ENCODE measurements at places on chromosomes 13 and 19.

GRCh38 chr13:79401259-79402070 lies 4.6 kb downstream of the RBM26 start:
- DNase-seq: no peak

GRCh38 chr13:33937373-33938098 lies 119.6 kb downstream of the RFC3 start:
- no peak for DNase-seq

- DNase-seq: no peak
Measured at GRCh38 chr19:49875857-49876421, 1.2 kb downstream of the AKT1S1 start.

DNA sequence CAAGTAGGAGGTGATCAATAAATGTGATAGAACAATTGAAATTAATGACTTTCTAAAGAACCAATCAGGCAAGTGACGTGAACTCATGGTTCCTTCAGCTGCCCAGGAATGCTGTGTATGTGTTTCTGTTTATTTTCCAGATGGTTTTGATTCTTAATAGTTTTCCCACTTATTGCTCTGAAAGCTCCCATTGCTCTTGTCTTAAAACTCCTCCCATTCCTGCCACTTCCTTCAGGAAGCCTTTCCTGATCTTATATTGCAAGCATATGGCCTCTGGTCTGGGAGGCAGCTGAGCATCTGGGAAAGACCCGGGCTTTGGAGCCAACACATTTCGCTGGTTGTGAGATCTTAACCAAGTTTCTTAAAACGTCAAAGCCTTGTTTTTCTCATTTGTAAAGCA lies 17.1 kb upstream of the LATS2 start:
- DNase-seq: no peak

DNA sequence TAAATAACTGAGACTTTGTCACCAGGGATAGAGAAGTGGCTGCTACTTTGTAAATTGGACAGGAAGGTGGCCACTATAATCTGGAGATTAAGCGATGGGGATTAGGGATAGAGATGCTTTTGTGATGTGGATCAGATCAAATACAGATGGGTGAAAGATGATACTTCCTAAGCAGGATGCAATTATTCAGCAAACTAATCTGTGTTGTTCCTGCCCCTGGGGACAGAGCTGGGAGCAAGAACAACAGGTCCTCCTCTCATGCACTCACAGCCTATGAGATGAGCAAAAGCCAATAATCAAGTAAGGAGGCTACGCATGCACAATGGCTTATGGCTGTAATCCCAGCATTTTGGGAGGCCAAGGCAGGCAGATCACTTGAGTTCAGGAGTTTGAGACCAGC lies 4.6 kb downstream of the RGL3 start:
- no peak for DNase-seq

DNA sequence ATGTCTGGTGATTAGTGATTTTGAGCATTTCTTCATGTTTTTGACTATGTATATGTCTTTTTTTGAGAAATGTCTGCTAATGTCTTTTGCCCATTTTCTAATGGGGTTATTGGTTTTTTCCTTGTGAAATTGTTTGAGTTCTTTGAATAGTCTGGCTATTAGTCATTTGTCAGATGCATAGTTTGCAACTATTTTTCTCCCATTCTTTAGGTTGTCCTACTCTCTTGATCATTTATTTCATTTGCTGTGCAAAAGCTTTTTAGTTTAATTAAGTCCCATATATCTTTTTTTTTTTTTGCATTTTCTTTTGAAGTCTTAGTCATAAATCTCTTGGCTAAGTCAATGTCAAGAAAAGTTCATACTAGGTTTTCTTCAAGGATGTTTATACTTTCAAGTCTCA lies 449.8 kb downstream of the DACH1 start:
- DNase-seq: no peak

DNA sequence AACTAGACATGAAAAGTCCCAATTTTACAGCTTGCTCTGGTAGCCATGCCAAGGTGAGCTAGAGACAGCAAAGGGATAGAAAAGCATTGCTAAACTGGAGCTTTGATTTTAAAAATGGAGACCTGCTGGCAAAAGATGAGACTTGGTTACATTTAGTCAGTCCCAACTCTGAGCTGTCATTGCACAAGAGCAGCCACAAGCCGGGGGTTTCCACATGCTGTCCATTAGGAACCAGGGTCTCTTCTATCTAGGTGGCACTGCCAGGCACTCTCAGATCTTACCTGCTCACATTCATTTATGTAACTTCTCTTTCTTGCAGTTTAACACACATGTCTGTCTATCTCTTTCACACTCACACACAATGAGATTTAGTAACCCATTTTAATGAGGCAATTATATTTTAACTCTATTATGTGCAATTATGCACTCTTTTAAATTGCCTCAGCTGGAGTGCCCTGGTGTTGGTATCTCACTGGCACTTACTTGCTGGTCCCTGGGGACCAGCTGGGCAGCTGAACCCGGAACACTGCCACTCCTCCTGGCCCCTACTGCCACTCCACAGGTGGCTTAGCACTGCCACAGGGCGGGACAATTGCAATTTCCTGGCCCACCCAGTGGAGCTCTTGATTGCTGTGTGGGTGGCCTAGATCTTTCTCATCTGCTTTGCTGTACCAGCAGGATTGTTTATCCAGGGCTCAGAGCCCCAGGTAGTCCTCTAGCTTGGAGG lies 112.5 kb downstream of the COG6 start:
- DNase-seq: no peak

- DNase-seq: no peak
Measured at GRCh38 chr19:7497292-7497691, 8.5 kb upstream of the PEX11G start.

- no peak for DNase-seq
Measured at GRCh38 chr13:113630804-113631203, 27.2 kb downstream of the ATP4B start.

DNA sequence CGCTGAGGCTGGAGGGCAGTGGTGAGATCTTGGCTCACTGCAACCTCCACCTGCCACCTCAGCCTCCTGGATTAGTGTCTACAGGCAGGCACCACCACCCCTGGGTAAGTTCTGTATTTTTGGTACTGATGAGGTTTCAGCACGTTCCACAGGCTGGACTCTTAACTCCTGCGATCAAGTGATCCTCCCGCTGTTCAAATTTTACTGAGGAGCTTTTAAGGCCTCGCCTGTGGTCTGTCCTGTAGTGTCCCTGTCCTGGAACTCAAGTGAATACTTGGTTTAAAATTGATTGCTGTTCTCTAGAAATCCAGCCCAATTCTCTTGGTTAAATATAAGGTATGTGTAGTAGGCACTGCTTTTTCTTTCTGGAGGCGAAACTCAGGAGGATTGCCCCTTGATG lies 65.2 kb downstream of the DPRX start:
- no peak for DNase-seq

DNA sequence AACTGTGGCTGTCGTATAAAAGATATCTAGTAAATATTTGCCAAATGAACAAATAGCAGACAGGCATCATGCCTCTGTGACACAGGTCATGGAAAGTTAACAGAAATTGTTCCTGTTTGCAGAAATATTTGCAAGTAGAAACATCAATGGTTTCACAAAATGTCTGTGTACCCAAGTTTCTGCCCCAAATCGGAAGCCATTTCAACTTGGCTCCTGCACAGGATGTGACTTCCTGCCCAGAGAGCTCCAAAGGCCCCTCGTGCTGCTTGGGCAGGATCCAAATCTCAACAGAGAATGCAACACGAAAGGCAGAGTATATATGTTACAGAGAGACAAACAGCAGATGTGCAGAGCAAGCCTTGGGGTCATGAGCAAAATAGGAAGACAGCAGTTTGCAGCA lies 95.5 kb upstream of the SERP2 start:
- DNase-seq: no peak

GRCh38 chr19:6271251-6271650 lies 8.5 kb downstream of the MLLT1 start:
- DNase-seq: no peak

- no peak for DNase-seq
Measured at GRCh38 chr19:33159893-33160292, 28.0 kb downstream of the WDR88 start.

DNA sequence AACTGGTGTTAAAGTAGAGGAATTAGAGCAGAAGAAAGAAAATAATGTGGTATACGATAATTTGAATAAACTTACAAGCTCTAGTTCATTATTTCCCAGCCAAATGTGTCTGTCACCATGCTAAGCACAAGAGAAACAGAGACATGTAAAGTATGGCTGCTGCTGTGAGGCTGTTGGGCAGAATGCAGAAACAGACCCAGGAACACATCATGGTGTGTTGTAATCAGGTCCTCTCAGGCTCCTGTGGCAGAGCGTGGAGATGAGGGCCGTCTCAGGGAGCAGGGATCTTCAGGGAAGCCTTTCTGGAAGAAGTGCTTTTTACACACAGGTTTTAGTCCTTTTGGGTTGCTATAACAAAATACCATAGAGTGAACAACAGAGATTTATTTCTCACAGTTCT lies 710.7 kb upstream of the SGCG start:
- no peak for DNase-seq
